ENCODE measurements at places on chromosomes 1 and 21.

DNA sequence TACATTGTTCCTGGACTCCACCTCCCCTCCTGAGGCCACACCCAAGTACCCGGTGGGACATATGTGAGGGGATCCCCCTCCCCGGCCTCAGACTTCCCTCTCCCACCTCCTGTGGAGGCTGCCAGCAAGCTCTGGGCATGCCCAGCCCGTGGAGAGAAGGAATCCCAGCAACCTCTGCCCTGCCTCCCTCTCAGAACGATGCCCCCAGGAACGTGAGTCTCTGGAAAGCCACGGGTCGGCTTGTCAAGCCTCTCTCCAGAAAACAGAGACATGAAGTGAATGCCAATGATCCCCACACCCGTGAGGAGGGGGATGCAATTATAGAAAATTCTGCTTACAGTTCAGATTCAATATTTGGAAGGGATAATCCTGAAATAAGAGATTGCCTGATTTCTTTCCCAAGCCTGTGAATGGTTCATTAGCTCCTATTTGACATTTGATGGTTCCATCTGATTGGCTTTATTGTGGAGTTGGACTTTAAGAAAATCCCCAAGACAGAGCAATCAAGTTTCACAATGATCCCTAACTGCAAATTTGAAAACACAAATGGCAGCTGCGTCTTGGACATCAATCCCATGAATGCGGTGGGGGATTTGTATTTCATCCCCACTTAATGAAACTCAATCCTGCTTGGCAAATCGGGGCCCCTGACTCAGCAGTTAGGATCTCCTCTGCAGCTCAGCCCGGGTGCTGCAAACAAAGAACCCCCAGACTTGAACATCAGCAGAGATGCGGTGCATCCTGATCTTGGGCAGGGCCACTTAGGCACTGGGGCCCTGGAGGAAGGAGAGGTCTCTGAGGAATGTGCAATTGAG is 9.1 kb upstream of the GUCA2B start:
- DNase-seq, result no peak

GRCh38 chr21:36759348-36760083 is 60.6 kb downstream of the SIM2 start:
- DNase-seq, result no peak

- DNase-seq, result no peak
These were observed 302.4 kb upstream of the TMPRSS15 start for GRCh38 chr21:18705971-18706370.

GRCh38 chr1:226310637-226311195 is 1.8 kb upstream of the LIN9 start:
- DNase-seq, result no peak

Measured in Right ventricle myocardium superior (tissue), 1 donor.